ENCODE measurements at places on chromosomes 6 and 20. TPM values are rescaled to one million over a fixed set of nuclear protein-coding genes. Genes with fewer than 3 reads are reported as not detected.

FRK gene
- 0.05 TPM for total RNA-seq

TRIM31 gene
- not detected for total RNA-seq

- no peak overlapping the region for H3K4me3 ChIP-seq
- DNase-seq, result no peak
- no peaks in the 10 kb centered on the region for H3K27me3 ChIP-seq
- no peak overlapping the region for H3K27ac ChIP-seq
Measured at GRCh38 chr6:116287689-116288282, 8.1 kb upstream of the TSPYL1 start.

DNA sequence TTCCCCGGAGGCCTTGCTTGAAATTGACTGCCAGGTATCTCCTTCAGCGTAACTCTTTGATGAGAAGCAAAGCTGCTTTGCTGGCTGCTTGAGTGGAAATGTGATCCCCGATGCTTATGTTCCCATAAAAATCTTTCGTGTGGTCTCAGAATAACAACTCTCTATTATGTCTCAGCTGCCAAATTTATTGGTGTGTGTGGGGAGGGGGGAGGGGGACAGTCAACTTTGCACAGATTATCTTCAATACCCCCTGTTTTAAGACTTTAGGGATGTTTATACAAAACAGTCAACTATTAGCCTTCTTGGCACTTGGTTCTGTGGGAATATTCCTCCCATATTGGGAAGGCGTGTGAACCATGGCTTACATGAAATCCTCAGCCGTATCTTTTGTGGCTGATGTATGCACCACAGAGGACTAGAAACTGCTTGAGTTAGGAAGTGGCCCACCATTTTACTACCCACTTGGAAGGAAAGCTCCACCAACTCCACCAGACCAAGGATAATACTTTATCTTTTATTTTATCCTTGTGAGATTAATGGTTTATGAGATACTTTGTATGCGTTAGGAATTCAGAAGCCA, 101.5 kb upstream of the SLC24A3 start:
- no peak overlapping the region for H3K27ac ChIP-seq
- no peaks in the 10 kb centered on the region for H3K4me1 ChIP-seq
- DNase-seq, result no peak

DNA sequence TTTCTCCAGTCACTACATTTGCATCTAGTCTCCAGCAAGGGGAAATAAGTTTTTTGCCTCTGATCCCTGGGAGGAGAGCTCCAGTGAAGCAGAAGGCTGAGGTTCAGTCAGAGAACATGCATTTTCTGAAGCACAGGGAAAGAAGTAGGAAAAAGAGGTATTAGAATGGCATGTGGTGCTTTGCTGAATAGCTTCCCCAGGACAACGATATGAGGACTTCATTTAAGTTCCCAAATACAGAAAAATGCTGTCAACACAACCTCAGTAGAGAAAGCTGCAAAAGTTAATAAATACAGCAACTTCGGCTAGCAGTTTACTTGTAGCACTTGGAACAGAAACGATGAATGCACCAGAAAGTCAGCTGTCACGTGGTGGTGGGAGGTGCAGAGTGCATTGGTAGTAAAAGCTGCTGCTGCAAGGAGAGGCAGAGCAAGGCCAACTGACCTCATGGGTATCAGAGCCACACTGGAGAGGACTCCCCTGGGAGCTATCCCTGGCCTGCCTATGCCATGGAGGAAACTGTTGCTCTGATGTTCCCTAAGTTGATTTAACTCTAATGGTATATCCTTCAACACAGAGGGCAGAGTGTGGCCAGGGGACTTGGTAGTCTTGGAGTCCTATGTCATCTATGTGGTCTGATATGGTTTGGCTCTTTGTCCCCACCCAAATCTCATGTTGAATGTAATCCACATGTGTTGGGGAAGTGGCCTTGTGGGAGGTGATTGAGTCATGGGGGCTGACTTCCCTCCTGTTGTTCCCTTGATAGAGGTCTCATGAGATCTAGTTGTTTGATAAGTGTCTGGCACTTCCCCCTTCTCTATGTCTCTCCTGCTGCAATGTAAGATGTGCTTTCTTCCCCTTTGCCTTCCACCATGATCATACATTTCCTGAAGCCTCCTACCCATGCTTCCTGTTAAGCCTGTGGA, 85.9 kb downstream of the ADTRP start:
- H3K4me1 ChIP-seq, result peaks cover 12% of the 10 kb centered on the region
- no peak for DNase-seq
- H3K4me3 ChIP-seq, result no peak overlapping the region
- H3K27me3 ChIP-seq, result no peaks in the 10 kb centered on the region

- DNase-seq, result no peak
- no peaks in the 10 kb centered on the region for H3K27me3 ChIP-seq
- H3K27ac ChIP-seq, result no peak overlapping the region
- no peaks in the 10 kb centered on the region for H3K4me1 ChIP-seq
- no peak overlapping the region for H3K4me3 ChIP-seq
- H3K36me3 ChIP-seq, result no peaks in the 10 kb centered on the region
Measured at GRCh38 chr6:103925317-103925716, 934.4 kb downstream of the HACE1 start.
